ENCODE measurements at places on chromosomes 2 and 18. TPM values are rescaled to one million over a fixed set of nuclear protein-coding genes. Genes with fewer than 3 reads are reported as not detected.
A peak's percentile ranks its signal among the peaks of the same experiment; 100 is the strongest.

Gene SIGLEC15
- 0.66 TPM for polyA plus RNA-seq

Gene HPCAL1
- polyA plus RNA-seq: 31.1 TPM

Gene ST8SIA3
- polyA plus RNA-seq: not detected

Gene TRPM8
- polyA plus RNA-seq: 0.10 TPM

Gene FSHR
- polyA plus RNA-seq: not detected

Gene SF3B1
- 634 TPM for polyA plus RNA-seq

Gene IL1R2
- polyA plus RNA-seq: 0.30 TPM

GRCh38 chr2:96344011-96344410 is 8.4 kb downstream of the NCAPH start:
- no peak for DNase-seq

DNA sequence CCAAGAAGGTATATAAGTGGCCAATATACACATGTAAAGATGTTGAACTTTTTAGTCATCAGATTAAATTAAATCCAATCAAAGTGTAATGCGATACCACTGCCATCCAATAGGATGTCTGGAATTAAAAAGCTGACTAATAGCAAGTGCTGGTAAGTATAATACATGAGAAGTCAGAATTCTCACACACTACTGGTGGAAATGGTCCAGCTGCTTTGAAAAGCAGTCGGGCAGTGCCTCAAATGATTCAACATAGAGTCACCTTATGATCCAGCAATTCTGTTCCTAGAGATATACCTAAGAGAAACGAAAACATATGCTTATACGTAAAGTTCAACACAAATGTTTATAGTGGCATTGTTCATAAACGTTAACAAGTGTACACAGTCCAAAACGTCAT is 124.1 kb upstream of the MYT1L start:
- no peak for DNase-seq

DNA sequence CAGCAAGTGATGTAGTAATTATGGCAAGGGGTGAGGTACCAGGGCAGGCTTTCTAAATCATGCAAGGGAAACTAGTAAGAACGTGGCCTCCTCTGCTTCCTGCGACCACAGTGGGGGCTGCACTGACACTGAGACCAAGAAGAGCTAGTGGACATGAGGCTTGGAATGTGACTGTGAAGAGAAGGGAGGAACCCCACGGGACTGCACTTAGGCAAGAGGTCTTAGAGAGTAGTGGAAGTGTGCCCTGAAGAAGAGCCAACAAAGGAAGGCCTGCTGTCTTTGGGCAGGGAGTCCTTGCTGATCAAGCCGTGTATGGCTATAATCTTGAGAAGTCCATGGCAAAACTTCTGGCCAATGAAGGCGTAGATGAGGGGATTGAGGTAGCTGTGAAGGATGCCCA is 8.9 kb upstream of the RUFY4 start:
- no peak for DNase-seq

DNA sequence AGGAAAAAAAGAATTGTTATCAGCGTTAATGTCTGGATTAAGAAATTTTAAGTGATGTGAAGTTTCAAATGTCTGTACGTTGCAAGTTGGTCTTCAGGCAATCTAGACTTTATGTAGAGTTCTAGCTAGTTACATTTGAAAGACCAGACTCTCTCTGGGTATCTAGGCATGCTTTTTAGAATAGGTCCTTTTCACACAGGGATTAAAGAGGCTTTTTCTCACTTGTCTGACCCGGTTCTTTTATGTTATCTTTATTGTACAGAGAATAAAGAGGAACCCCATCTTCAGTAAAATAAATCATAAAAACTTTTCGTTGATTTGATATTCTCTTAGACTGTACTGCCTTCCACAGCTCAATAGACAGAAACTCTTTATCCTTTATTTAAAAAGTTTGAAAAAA is 8.5 kb upstream of the EML6 start:
- DNase-seq: no peak

DNA sequence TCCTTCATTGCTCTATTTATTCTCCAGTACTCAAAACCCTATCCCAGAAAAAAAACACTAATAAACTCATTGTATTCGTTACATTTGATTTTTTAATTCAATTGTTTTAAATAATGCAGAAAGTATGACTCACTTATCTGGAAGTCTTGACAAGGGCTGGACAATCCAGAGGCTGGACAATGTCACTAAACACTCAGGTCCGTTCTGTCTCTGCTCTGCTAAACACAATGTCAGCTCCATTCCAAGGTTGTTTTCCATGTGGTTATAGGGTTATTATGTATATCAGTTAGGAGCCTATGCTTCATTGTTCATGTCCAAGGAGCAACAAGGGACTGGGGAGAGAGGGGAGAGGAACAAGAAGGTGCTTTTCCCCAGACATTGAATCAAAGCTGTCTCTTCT is 125.5 kb downstream of the IRS1 start:
- DNase-seq: no peak

- DNase-seq: no peak
Observed at GRCh38 chr2:61689568-61689967, 151.4 kb upstream of the XPO1 start.

DNA sequence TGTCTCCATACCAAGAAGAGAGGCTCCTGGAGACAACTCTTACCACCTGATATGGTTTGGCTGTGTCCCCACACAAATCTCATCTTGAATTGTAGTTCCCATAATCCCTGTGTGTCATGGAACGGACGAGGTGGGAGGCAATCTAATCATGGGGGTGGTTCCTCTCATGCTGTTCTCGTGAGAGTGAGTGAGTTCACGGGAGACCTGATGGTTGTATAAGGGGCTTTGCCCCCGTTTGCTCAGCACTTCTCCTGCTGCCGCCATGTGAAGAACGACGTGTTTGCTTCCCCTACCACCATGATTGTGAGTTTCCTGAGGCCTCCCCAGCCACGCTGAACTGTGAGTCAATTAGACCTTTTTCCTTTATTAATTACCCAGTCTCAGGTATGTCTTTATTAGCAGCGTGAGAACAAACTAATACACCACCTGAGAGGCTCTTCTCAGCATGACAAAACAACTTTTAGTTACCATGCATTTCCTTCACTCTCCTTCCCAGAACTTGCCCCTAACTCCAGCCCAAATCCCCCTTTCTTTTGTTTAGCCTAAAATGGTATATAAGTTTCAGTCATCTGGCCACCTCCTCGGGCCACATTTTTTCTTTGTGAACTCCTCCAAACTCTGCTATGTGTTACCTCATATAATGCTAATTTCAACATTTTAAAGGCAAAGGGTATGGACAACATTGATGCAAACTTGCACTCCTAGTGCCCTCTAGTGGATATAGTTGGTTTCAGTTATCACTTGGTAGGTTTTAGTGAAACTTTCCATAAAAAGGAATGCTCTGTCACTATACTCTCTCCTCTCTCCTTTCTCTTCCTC is 58.6 kb upstream of the SLC25A52 start:
- DNase-seq: peak; percentile 31

GRCh38 chr2:187442378-187442777 is 5.7 kb downstream of the CALCRL start:
- no peak for DNase-seq

- no peak for DNase-seq
Observed at GRCh38 chr18:75240433-75240832, 29.8 kb downstream of the TSHZ1 start.

DNA sequence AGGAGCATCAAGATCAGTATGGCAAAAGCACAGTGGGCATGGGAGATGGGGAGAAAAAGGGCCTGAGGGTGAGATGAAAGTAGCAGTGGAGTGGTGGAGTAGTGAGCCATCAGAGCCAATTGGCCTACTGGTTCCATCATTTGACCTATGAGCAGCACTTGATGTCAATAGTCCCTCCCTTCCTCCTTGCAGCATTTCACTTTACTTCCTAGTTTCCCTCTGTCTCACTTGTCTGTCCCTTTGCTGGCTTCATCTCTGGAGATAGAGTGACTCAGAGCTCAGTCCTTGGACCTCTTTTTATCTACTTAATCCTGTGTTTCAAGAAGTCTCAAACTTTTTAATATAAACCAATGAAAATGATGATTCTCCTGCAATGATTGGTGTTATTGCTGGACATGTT is 32.1 kb downstream of the FBXO48 start:
- DNase-seq: no peak

DNA sequence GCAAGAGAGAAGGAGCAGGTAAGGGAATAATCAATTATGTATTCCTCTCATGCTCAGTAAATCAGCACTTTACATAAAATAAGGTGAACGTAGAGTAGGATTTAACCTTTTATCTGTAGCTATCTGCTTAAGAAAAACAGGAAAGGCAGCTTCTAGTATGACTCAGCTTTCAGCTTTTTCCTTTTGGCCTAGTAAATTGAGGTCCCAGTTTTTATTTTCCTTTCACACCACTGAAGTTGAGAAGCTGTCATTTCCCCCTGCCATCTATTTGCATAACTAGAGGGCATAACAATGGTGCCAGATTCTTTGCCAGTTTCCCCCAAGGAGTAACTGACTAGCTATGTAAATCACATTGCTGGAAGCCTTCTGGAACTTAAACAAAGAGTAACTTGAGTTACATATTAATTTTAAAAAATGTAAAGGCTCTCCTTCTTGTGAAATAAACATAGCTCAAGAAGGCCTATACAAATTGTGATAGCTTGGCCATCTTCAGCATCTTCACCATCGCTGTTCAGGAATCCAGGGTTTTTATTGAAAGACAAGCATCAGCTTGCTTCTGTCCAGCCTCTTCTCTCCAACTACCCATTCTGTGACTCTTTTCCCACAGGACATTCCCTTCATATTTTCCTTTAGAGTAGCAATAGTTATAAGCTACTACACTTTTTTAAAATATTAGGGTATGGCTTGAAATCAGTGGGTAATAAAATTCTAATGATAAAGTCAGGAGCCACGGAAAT is 97.0 kb downstream of the KYNU start:
- no peak for DNase-seq

- no peak for DNase-seq
Observed at GRCh38 chr2:171158790-171159371, 1.8 kb downstream of the TLK1 start.

DNA sequence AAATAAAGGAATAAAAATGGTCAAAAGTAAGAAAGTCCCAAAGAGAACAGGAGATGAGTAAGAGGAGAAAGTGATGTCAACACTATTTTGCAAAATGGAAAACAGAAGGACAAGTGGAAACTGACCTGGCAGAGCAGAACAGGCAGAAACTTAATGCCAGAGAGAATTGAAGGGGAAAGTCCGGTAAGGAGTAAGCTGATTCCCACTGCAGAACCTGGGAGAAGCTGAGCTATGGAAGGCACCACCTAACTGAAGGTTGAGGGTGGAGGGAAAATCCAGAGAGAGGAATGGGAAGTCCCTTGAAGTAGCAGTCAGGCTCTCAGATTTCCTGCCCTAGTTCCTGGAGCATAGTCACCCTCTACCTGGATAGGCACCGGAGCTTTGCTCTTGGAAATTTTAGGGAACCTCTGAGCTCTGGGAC is 59.8 kb downstream of the MOGAT1 start:
- DNase-seq: no peak

DNA sequence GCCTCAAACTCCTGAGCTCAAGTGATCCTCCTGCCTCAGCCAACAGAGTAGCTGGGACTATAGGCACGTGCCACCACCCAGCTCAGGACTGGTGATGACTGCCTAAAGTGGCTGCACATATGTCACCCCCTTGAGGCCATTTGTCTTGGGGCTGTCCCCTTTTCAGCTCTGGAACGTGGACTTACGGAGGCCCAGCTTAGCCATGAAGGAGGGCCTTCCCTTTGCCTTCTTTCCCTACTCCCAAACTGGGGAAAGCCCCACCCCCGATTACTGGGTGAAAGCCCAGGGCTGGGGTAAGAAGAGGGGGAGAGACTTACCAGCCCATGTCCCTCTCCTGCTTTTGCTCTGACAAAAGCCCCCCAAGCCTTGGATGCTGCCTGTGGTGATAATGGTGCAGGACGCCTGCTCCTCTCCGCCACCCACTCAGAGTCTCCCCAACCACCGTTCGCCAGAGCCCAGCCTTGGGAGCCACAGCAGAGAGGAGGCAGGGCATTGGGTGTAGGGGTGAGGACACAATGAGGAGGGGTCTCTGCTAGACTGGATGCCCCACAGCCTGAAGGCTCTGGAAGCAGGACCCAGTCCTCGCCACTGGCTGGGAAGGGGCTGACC is 2.5 kb upstream of the DUSP2 start:
- no peak for DNase-seq

DNA sequence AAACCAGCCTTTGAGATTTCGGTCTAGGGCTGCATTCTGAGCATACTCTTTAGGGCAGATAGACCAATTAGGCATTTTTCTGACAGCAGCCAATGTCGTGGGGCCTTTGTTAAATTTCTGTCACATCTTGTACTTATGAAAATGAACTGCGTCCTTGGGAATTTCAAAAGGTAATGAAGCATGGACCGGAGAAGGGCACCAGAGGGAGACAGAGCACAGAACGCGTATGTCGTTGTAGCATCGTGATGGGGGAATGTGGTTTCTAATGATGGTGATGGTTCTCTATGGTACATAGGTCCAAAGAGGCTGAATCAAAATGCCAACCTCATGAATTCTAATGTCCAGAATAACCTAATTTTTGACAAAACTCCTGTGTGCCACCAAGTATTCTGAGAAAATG is 483.9 kb upstream of the CRIM1 start:
- DNase-seq: no peak

- no peak for DNase-seq
Observed at GRCh38 chr2:205545971-205546816, 136.1 kb upstream of the NRP2 start.

DNA sequence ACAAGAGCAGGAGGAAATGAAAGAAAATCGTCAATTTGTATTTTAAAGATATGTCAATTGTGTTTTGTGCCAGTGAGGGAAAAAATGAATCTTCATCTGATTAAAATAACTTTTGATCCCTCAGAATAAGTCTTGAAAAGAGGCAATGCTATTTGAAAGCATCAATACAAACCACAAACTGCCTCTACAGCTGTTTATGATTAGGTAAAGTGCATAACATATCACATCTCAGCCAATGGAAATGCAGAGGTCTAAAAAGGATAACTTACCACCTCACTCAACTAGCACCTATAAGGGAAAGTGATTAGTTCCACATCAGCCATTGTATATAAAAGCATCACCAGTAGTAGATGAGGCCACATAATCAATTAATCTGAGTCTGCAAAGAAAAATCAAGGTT is 492.2 kb upstream of the CDH2 start:
- DNase-seq: no peak

- no peak for DNase-seq
Observed at GRCh38 chr2:126981476-126981875, 82.8 kb downstream of the TEX51 start.

GRCh38 chr2:241908686-241909420 is 39.3 kb downstream of the RTP5 start:
- DNase-seq: no peak

DNA sequence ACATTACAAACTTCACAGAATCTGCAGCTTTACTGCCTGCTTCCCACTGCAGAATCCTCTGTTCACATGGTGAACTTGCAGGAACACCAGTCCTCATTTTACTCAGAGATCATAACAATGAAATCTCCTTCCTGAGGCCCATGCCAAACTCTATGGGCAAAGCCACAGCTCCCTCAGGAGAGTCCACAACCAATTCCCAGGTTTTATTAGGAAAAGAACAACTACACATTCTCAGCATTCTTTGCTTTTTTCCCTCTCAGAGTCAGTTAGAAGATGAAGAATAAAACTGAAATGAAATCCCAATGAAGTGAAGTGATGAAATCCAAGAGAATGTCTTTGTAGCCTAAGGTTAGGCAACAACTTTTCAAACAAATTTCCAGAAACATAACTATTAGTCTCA is 233.7 kb downstream of the DSEL start:
- DNase-seq: no peak
